A549 treated with CpdA at 1 μM for 4 hours (cell line): ENCODE measurements at places on chromosomes 16 and 17. TPM values are rescaled to one million over a fixed set of nuclear protein-coding genes. Genes with fewer than 3 reads are reported as not detected.

RHBDF1 gene
- 19.8 to 32.1 TPM (median 28.4 TPM) in 5 replicates for total RNA-seq

RUSF1 gene
- total RNA-seq = 36.7 to 53.6 TPM (median 49.7 TPM) in 5 replicates

CSH2 gene
- total RNA-seq = not detected in 5 replicates

GIT1 gene
- total RNA-seq = 54.1 to 73.3 TPM (median 67.3 TPM) in 5 replicates

TBX2 gene
- total RNA-seq = 4.8 to 8.1 TPM (median 7.8 TPM) in 5 replicates

KRT12 gene
- total RNA-seq = 0.08 TPM in 1 of 5 replicates, not detected in the others

KCNJ12 gene
- total RNA-seq = 0.89 to 1.3 TPM (median 0.96 TPM) in 5 replicates

HSD17B1 gene
- 1.2 to 1.9 TPM (median 1.5 TPM) in 5 replicates for total RNA-seq

CD300LF gene
- not detected in 5 replicates for total RNA-seq

KRTAP1-5 gene
- 0.12 TPM in 1 of 5 replicates, not detected in the others for total RNA-seq

ZNF689 gene
- 7.6 to 10.3 TPM (median 9.2 TPM) in 5 replicates for total RNA-seq

SLC2A4 gene
- total RNA-seq = 0.13 to 0.29 TPM (median 0.24 TPM) in 5 replicates

MED9 gene
- 16.9 to 19.0 TPM (median 18.3 TPM) in 5 replicates for total RNA-seq

LRRC36 gene
- total RNA-seq = 0.13 to 0.27 TPM (median 0.14 TPM) in 3 of 5 replicates, not detected in the others

HP gene
- total RNA-seq = not detected in 5 replicates

TEX19 gene
- 0.22 to 0.59 TPM (median 0.33 TPM) in 5 replicates for total RNA-seq

KRT33B gene
- total RNA-seq = 0.05 to 0.13 TPM (median 0.10 TPM) in 3 of 5 replicates, not detected in the others

EXOC3L1 gene
- total RNA-seq = 0.07 to 0.48 TPM in 2 of 5 replicates, not detected in the others

KCNAB3 gene
- 1.8 to 3.0 TPM (median 2.5 TPM) in 5 replicates for total RNA-seq

KRTAP16-1 gene
- not detected in 5 replicates for total RNA-seq

BAHCC1 gene
- 12.9 to 18.2 TPM (median 15.4 TPM) in 5 replicates for total RNA-seq

TEX14 gene
- total RNA-seq = 0.02 to 0.15 TPM (median 0.09 TPM) in 4 of 5 replicates, not detected in the other

CCL3 gene
- not detected in 5 replicates for total RNA-seq

SEPTIN12 gene
- not detected in 5 replicates for total RNA-seq

ESRP2 gene
- total RNA-seq = 0.05 to 0.21 TPM (median 0.12 TPM) in 4 of 5 replicates, not detected in the other

SLC38A8 gene
- total RNA-seq = not detected in 5 replicates

KRT25 gene
- not detected in 5 replicates for total RNA-seq

ABCC11 gene
- 0.03 to 0.28 TPM (median 0.09 TPM) in 4 of 5 replicates, not detected in the other for total RNA-seq

OR1F1 gene
- 0.29 to 0.48 TPM (median 0.40 TPM) in 3 of 5 replicates, not detected in the others for total RNA-seq

ZSCAN10 gene
- total RNA-seq = 0.03 TPM in 1 of 5 replicates, not detected in the others

PERCC1 gene
- total RNA-seq = not detected in 5 replicates

FOXL1 gene
- total RNA-seq = 0.50 to 1.1 TPM (median 0.83 TPM) in 5 replicates

GPR139 gene
- total RNA-seq = not detected in 5 replicates

OSGIN1 gene
- 26.7 to 64.3 TPM (median 38.3 TPM) in 5 replicates for total RNA-seq

ADAP2 gene
- total RNA-seq = 2.2 to 3.1 TPM (median 2.8 TPM) in 5 replicates

HEATR9 gene
- not detected in 5 replicates for total RNA-seq

VKORC1 gene
- total RNA-seq = 93.5 to 141 TPM (median 138 TPM) in 5 replicates

C16orf74 gene
- total RNA-seq = 9.5 to 18.9 TPM (median 16.3 TPM) in 5 replicates

WFDC1 gene
- not detected in 5 replicates for total RNA-seq

IL21R gene
- 0.02 to 0.04 TPM in 2 of 5 replicates, not detected in the others for total RNA-seq
